ENCODE measurements at places on chromosomes 12 and 14.
A peak's percentile ranks its signal among the peaks of the same experiment; 100 is the strongest.

GRCh38 chr12:52956987-52957386 is 8.1 kb downstream of the KRT18 start:
- DNase-seq = no peak

DNA sequence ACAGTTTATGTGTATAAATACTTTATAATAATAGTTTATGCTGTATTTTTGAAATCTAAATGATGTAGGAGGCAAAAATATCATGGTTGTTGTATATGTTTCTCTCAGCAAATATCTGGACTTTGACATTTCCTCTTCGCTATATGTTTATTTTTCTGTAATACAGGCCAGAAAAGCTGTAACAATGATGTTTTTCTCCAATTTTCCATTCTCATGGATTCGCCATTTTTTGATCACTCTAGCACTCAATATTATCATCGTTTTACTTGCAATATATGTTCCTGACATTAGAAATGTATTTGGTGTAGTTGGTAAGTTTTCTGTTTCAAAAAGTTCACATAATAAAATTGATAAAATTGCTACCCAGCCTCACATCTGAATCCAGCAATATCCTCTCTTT is 70.6 kb downstream of the SLC38A6 start:
- DNase-seq = no peak

- DNase-seq = peak; percentile 34
These were observed at the start of gene STAC3 for GRCh38 chr12:57250956-57251355. STAC3 (minus strand) TSS chr12:57251187; CDS start chr12:57249636, 1,551 bp downstream.

- DNase-seq = no peak
These were observed 189.7 kb downstream of the EPS8 start for GRCh38 chr12:15599266-15600037.

DNA sequence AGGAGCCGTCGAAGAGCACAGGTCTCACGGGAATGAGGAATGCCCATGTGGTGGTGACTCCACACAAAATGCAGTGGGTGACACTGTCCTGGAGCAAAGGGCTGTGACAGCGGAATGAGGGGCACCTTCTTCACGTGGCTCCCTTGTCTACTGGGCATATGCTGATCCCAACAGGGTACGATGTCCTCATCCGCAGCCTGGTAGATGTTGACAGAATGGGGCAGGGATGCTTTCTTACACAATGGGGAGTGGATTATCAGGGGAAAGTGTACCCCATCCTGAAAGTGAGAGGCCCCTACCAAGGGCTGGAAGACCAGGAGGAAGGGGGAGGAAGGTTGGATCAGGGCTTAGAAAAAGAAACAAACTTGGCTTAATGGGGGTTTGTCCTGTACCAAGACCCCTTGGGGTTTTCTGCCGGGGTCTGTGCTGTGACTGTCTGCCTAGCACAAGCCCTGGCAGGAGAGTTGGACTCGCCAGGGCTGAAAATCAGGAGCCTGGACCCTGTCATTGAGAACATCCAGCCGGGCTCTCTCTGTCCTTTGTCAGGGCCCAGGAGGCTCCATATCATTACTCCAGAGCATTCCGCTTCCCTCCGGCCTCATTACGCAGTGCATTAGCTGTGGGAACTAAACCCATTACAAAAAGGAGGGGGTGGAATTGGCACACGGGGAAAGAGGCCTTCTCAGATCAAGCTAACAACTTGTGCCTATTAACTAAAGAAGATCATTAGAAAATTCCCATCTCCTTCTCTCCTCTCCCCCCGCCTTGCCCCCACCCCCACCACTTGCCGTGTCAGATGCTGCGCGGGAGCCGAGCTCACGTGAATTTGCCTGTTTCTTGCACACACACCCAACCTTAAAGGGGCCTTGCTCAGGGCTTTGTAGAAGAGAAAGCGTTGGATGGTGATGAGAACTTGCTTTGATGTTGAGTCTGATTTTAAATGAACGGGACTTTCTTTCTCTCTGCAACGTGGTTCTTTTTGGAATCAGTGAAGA is 171.8 kb upstream of the PARP11 start:
- no peak for DNase-seq

DNA sequence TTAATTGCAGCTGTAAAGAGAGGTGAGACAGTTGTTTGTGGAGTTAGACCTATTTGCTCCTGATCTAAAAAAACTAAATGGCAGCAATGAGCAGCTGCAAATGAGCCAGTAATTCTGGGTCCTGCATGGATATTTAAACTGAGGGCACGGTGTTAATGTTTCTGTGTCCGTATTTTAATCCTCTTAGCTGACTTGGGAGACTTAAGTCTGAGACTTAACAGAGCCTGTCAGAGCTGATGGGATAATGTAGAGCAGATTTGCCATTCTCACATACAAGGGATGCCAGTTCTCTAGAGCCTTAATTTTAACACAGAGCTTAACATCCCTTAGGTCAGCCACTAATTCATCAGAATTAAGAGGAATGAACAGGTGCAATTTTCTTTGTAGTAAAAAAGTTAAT is 178.6 kb upstream of the PDE3A start:
- no peak for DNase-seq

- DNase-seq = no peak
These were observed 4.1 kb upstream of the KLRG1 start for GRCh38 chr12:8985213-8985754.

DNA sequence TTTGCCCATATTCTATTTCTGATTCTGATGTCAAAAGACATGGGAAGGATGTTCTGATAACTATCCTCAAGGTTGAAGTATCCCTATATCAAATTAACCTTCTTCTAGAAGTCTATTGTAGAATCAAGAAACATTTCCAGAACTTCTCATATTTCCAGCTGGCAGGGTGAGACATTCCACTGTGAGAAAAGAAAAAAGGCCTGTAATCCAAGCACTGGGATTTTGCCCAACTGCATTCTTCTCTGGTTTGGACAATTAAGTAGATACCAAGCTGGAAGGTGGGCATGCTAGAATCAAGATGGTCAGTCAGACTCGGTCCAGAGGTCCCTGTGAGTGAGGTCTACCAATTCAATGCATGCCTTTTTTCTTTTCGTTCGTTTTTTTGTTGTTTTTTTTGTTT is 60.9 kb downstream of the MAP3K9 start:
- no peak for DNase-seq

DNA sequence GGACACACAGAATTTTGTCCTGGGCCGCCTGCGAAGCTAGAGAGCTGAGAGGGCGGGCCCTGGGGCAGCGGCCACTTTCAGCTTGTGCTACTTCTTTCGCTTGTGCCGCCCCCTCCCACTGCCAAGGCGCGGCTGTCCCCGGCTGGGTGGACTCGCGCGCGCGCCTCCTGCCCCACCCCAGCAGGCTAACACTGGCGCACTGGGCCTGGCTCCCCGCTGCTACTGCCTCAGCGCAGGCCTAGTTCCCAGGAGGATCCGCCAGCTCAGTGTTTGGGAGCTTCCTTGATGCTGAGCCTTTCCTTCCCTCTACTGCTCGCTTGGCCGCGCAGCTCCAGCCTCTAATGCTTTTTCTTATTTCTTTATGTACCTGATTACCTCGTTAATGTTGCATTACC is 27.4 kb upstream of the METAP2 start:
- peak; percentile 88 for DNase-seq

- no peak for DNase-seq
These were observed 82.1 kb downstream of the PTPRB start for GRCh38 chr12:70555081-70555480.

- no peak for DNase-seq
These were observed 1973.0 kb upstream of the FLRT2 start for GRCh38 chr14:83556746-83557453.

GRCh38 chr12:112961536-112961935 is 16.8 kb upstream of the OAS2 start:
- DNase-seq = no peak

GRCh38 chr14:31717294-31718085 is 156.3 kb downstream of the NUBPL start:
- no peak for DNase-seq

DNA sequence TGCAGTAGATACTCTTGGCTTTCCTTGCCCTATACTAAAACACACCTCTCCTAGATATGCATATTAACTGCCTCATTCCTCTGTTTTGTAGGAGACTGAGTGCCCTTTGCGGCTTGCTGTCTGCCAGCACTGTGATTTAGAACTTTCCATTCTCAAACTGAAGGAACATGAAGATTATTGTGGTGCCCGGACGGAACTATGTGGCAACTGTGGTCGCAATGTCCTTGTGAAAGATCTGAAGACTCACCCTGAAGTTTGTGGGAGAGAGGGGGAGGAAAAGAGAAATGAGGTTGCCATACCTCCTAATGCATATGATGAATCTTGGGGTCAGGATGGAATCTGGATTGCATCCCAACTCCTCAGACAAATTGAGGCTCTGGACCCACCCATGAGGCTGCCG is 15.4 kb downstream of the TRAFD1 start:
- peak; percentile 9 for DNase-seq

GRCh38 chr12:88314706-88315105 is 172.6 kb downstream of the TMTC3 start:
- DNase-seq = no peak

All from H9 (cell line).